ENCODE measurements at places on chromosomes 4 and X. TPM values are rescaled to one million over a fixed set of nuclear protein-coding genes. Genes with fewer than 3 reads are reported as not detected.

The SPANXA2 gene
- not detected for total RNA-seq

The UGDH gene
- 38.0 TPM for total RNA-seq

The TGIF2LX gene
- not detected for total RNA-seq

The RTL3 gene
- not detected for total RNA-seq

The MBNL3 gene
- 0.26 TPM for total RNA-seq

The TRAPPC11 gene
- total RNA-seq: 27.5 TPM

The DGAT2L6 gene
- total RNA-seq: not detected

The HSD17B13 gene
- 0.09 TPM for total RNA-seq

The UGT2B10 gene
- not detected for total RNA-seq

The ASB5 gene
- total RNA-seq: under 0.01 TPM

The KLHL4 gene
- 126 TPM for total RNA-seq

The PGRMC1 gene
- total RNA-seq: 86.9 TPM

The NSUN7 gene
- under 0.01 TPM for total RNA-seq

The EMCN gene
- total RNA-seq: 82.2 TPM

The HADH gene
- 9.7 TPM for total RNA-seq

The SPRY1 gene
- total RNA-seq: 8.5 TPM

The RBMXL3 gene
- not detected for total RNA-seq

The NUDT10 gene
- total RNA-seq: under 0.01 TPM

The IL9R gene
- not detected for total RNA-seq

The MAGEA12 gene
- total RNA-seq: not detected

The DCAF12L2 gene
- total RNA-seq: not detected

The GPRIN3 gene
- 0.69 TPM for total RNA-seq

The KCTD8 gene
- 0.09 TPM for total RNA-seq

Measured in dermis lymphatic vessel endothelial cell (primary cell).